ENCODE measurements at places on chromosomes 3 and 15. TPM values are rescaled to one million over a fixed set of nuclear protein-coding genes. Genes with fewer than 3 reads are reported as not detected.
A peak's percentile ranks its signal among the peaks of the same experiment; 100 is the strongest.

The SUSD5 gene
- total RNA-seq = 2.1 TPM

The DNAH12 gene
- 0.09 TPM for total RNA-seq

The PEX11A gene
- total RNA-seq = 7.2 TPM

The SOX14 gene
- 0.18 TPM for total RNA-seq

The PPM1L gene
- total RNA-seq = 34.3 TPM

The CERS3 gene
- 0.26 TPM for total RNA-seq

The TRH gene
- total RNA-seq = 0.36 TPM

DNA sequence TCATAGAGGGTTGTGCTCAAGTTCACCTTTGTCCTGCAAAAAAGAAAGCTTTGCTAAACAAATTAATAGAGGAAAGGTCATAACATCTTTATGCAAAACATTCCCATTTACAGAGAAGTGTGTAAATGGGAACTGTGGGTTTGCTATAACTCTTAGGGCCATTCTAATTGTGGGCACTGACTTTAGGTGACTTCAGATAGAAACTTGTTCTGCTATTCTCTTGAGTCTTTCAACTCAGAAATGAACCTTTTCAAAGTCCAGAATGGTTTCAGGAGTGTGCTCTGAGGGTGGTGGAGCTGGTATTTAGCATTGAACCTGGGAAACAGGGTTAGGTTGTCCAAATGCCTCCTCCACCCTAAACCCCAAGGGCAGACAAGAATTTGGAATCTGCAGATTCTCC, 34.0 kb downstream of the SPTSSB start:
- H3K27ac ChIP-seq = no peak overlapping the region
- H3K36me3 ChIP-seq = no peaks in the 10 kb centered on the region
- H3K4me3 ChIP-seq = no peak overlapping the region
- DNase-seq = no peak
- no peaks in the 10 kb centered on the region for H3K27me3 ChIP-seq

- peaks cover 3% of the 10 kb centered on the region for H3K36me3 ChIP-seq
- no peak overlapping the region for H3K4me3 ChIP-seq
- DNase-seq = no peak
- H3K27me3 ChIP-seq = no peaks in the 10 kb centered on the region
- peak overlapping the region; percentile 78 for H3K27ac ChIP-seq
Measured at GRCh38 chr15:22958487-22959280, 21.5 kb downstream of the CYFIP1 start.

GRCh38 chr3:72150634-72151412, 365.9 kb upstream of the PROK2 start:
- no peak overlapping the region for H3K4me3 ChIP-seq
- H3K36me3 ChIP-seq = no peaks in the 10 kb centered on the region
- peaks cover 8% of the 10 kb centered on the region for H3K27me3 ChIP-seq
- H3K4me1 ChIP-seq = peaks cover 10% of the 10 kb centered on the region

DNA sequence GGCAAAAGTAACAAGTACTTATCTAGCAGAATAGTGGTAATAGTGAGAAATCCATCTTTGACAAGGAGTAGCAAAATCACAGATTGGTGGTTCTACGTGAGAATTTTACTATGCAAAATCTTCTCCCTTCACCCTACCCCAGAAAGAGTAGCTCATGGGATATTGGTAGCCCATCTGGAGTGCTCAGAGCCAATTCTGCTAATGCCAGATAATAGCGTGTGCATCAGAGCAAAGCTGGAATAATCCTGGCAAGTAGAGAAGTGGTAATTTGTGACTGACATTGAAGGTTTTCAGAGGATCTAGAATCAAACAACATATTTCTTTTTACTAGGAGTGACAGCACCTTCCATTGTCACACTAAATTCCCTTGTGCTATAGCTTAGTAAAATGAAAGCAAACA, 192.9 kb downstream of the ZBBX start:
- H3K27me3 ChIP-seq = peaks cover 2% of the 10 kb centered on the region
- no peak for DNase-seq
- no peak overlapping the region for H3K4me3 ChIP-seq
- no peaks in the 10 kb centered on the region for H3K4me1 ChIP-seq
- H3K27ac ChIP-seq = no peak overlapping the region
- H3K36me3 ChIP-seq = no peaks in the 10 kb centered on the region

DNA sequence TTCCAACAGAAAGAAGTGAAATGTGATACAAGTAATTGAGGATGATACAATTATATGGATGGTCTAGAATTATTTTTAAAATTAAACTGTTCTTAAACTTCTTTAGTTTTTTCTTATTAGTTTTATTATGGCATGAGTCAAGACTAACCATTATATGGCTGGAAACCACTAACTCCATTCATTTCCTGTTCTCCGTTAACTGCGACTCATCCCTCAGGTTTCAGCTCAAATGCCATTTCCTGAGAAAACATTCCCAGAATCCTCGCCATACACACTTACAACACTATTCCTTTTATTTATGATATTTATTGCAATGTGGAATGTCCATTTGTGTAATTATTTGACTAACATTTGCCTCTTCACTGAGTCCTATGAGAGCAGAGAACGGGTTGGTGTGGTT, 394.1 kb downstream of the SOX2 start:
- no peaks in the 10 kb centered on the region for H3K4me1 ChIP-seq
- DNase-seq = no peak
- peaks cover 11% of the 10 kb centered on the region for H3K36me3 ChIP-seq
- H3K4me3 ChIP-seq = no peak overlapping the region

GRCh38 chr3:121566773-121567172, 976 bp upstream of the ARGFX start:
- DNase-seq = no peak
- H3K4me3 ChIP-seq = no peak overlapping the region
- H3K27ac ChIP-seq = no peak overlapping the region
- no peaks in the 10 kb centered on the region for H3K27me3 ChIP-seq
- H3K4me1 ChIP-seq = no peaks in the 10 kb centered on the region
- no peaks in the 10 kb centered on the region for H3K36me3 ChIP-seq

DNA sequence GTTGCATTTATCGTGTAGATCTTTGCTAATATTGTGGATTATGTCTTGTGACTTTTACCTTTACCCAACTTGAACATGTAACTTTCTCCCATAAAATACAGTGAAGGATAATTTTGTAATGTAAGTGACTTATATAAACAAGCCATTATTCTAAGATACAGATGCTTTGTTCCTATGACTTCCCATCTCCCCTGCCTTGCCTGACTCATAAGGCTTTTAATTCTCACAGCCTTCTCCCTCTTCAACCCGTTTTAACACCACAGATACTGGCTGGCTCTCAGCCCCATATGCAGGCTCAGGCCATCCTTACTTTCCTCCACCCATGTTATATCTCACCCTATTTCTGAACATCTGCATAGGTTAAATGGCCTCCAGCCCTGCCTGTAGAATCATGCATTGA, 4.1 kb downstream of the CCNDBP1 start:
- H3K4me1 ChIP-seq = peaks cover 15% of the 10 kb centered on the region
- DNase-seq = no peak
- H3K27ac ChIP-seq = no peak overlapping the region
- H3K36me3 ChIP-seq = peaks cover 2% of the 10 kb centered on the region
- no peaks in the 10 kb centered on the region for H3K27me3 ChIP-seq
- H3K4me3 ChIP-seq = no peak overlapping the region

DNA sequence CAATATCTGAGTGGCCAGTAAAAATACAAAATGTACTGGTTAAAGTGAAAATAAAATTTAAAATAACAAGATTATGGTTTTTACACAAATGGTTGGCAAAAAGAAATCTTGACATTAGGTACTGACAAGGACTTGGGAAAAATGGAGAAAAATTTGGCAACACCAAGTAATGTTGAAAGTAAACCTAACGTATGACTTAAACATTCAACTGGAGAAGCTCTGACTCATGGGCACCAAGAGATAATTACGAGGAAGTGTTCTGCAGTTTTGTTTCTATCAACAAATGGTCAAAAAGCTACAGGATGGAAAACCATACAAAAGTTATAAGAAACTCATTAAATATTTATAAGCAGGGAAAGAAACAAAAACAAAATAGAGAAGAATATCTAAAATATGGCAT, 177.7 kb downstream of the ZNF385D start:
- H3K27ac ChIP-seq = no peak overlapping the region
- no peaks in the 10 kb centered on the region for H3K4me1 ChIP-seq
- peaks cover 2% of the 10 kb centered on the region for H3K27me3 ChIP-seq
- DNase-seq = no peak
- no peak overlapping the region for H3K4me3 ChIP-seq

DNA sequence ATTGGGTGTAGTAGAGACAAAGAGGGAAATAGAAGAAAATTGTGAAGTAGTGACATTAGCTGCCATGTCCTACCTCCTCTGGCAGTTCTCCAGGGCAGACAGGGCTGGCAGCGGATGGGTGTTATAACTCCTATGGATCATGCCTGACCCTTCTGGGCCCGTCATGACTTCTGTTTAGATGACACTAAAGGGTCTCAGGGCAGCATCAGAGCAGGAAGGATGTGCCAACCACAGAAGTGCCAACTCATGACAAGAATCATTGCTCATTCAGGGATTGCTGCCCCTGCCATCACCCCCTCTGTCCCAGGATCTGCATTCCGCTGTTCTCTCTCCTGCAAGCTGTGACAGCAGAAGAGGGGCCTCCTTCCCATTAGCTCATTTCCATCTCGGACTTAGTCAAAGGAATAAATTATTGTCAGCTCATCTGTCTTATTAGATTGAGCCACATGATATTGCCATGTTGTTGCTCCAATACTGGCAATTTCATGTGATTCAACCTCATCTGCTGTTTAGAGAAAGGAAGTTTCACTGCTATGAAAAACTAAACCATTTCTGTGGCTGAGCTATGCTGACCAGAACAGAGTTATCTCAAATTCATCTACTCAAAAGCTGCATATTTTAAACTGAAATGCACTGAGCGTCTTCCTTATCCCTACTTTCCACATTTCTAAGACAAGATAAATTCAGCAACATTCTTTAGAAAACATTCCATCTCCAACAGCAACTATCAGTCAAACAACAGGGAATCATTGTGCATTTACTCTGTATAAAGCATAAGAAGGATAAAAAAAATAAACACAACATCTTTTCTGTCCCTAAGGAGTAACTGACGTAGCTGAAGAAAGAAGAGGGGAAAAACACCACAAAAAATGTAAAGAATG, 271.6 kb downstream of the FHIT start:
- no peak overlapping the region for H3K27ac ChIP-seq
- no peak for DNase-seq
- no peak overlapping the region for H3K4me3 ChIP-seq
- H3K27me3 ChIP-seq = no peaks in the 10 kb centered on the region
- peaks cover 7% of the 10 kb centered on the region for H3K4me1 ChIP-seq

DNA sequence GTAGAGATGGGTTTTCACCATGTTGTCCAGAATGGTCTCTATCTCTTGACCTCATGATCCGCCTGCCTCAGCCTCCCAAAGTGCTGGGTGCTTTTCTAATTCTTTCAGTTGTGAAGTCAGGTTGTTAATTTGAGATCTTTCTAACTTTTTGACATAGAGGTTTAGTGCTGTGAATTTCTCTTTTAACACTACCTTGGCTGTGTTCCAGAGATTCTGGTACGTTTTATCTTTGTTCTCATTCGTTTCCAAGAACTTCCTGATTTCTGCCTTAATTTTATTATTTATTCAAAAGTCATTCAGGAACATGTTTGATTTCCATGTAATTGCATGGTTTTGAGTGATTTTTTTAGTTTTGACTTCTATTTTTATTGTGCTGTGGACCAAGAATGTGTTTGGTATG, 63.5 kb upstream of the CCDC54 start:
- no peaks in the 10 kb centered on the region for H3K4me1 ChIP-seq
- H3K36me3 ChIP-seq = no peaks in the 10 kb centered on the region
- H3K27ac ChIP-seq = no peak overlapping the region
- no peaks in the 10 kb centered on the region for H3K27me3 ChIP-seq
- no peak overlapping the region for H3K4me3 ChIP-seq
- DNase-seq = no peak

- H3K36me3 ChIP-seq = no peaks in the 10 kb centered on the region
- H3K27ac ChIP-seq = no peak overlapping the region
- DNase-seq = no peak
- no peaks in the 10 kb centered on the region for H3K27me3 ChIP-seq
Measured at GRCh38 chr3:23075496-23075895, 127.6 kb upstream of the UBE2E2 start.

DNA sequence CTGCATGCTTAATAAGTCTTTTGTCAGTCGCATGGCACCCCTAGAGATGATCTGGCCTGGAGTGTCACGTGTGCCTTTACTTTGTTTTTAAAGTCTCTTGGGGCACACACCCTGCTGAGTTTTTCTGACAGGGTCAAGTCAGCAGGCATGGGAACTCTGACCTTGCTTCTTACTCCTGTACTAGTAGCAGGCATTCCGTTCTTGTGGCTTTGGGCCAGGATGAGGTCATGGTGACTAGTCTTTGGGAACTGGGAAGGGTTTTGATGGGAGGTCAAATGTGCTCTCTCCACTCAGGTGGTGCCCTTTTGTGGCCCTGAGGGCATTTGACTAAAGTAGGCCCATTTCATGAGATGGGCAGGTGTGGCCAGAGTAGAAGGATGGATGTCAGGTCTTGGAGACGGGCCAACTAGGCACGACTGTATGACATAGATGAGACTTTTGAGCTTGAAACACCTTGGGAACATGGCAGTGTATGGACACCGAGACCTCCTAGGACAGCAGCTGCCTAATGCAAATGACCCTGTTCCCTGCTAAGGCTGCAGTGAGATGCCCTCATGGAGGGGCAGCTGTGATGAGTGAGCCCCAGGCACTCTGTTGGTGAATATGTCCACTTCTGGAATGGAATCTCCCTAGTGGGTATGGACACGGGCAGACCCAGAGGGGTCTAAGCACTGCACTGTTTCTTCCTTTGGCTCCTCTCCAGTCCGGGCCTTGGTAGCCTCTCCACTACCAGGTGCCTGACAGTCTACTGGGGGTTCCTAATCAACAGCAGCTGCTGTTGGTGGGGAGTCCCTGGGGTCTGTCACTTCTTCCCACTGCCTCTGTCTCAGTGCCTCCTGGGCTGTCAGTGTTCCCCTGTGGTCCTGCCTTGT, 16.4 kb downstream of the SRPRB start:
- H3K4me3 ChIP-seq = no peak overlapping the region
- peak overlapping the region; percentile 14 for H3K27ac ChIP-seq
- H3K4me1 ChIP-seq = peaks cover 5% of the 10 kb centered on the region
- H3K36me3 ChIP-seq = peaks cover 34% of the 10 kb centered on the region
- no peaks in the 10 kb centered on the region for H3K27me3 ChIP-seq

DNA sequence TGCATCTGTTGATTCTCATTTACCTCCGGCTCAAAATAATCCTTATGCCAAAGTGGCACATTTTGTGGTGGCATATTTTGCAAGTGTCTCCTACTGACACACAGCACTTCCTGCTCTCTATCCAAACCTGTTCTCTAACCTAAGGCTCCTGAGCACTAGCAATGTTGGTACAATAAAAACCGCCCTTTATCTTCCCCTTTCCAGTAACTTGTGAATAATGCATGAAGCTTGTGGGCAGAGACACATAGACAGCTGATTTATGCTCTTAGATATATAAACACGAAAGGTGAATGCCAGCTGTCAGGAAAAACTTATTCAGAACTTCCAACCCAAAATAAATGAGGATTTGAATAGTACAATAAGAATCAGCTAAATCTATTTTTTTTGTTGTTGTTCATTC, 34.6 kb upstream of the ARPIN start:
- H3K4me1 ChIP-seq = peaks cover 13% of the 10 kb centered on the region
- no peaks in the 10 kb centered on the region for H3K36me3 ChIP-seq
- H3K27ac ChIP-seq = no peak overlapping the region
- no peaks in the 10 kb centered on the region for H3K27me3 ChIP-seq

- H3K36me3 ChIP-seq = no peaks in the 10 kb centered on the region
- H3K27me3 ChIP-seq = peaks cover 28% of the 10 kb centered on the region
- peaks cover 17% of the 10 kb centered on the region for H3K4me1 ChIP-seq
- H3K4me3 ChIP-seq = peak overlapping the region; percentile 69
- H3K27ac ChIP-seq = no peak overlapping the region
- DNase-seq = no peak
Measured at GRCh38 chr15:29677871-29678461, 144.3 kb downstream of the TJP1 start.

GRCh38 chr3:134685929-134686802, 35.3 kb upstream of the KY start:
- DNase-seq = no peak
- peaks cover 6% of the 10 kb centered on the region for H3K4me1 ChIP-seq
- H3K27ac ChIP-seq = no peak overlapping the region
- no peak overlapping the region for H3K4me3 ChIP-seq
- no peaks in the 10 kb centered on the region for H3K36me3 ChIP-seq

Measured in neural crest cell (in vitro differentiated cells).